ENCODE measurements at places on chromosomes 13 and 19. TPM values are rescaled to one million over a fixed set of nuclear protein-coding genes. Genes with fewer than 3 reads are reported as not detected.

Gene ZNF628
- total RNA-seq = 7.9 TPM

Gene LHB
- not detected for total RNA-seq

Gene TFDP1
- 103 TPM for total RNA-seq

Gene MBD3
- 49.0 TPM for total RNA-seq

Gene ACP5
- total RNA-seq = 0.15 TPM

Gene URAD
- total RNA-seq = not detected

Gene KIR3DL1
- total RNA-seq = not detected

Gene SHISA7
- total RNA-seq = not detected

Gene LHFPL6
- 6.5 TPM for total RNA-seq

Gene IRGC
- not detected for total RNA-seq

Gene CYP4F8
- total RNA-seq = not detected

Gene KLHL1
- not detected for total RNA-seq

Gene PSG3
- total RNA-seq = 0.09 TPM

Gene CBARP
- total RNA-seq = 2.9 TPM

Gene RHPN2
- total RNA-seq = 45.9 TPM

Gene ADAMTSL5
- total RNA-seq = 3.5 TPM

Gene LRRC8E
- 6.4 TPM for total RNA-seq

Gene GRAMD1A
- total RNA-seq = 147 TPM

Gene CHAF1A
- total RNA-seq = 20.6 TPM

Gene REEP6
- total RNA-seq = 3.9 TPM

Gene OR10H4
- not detected for total RNA-seq

Gene COX6B2
- 0.56 TPM for total RNA-seq

Gene CYP4F2
- total RNA-seq = 0.17 TPM

Gene SHFL
- total RNA-seq = 7.2 TPM

Gene TMEM86B
- 3.9 TPM for total RNA-seq

Gene CEACAM8
- not detected for total RNA-seq

Gene SCEL
- total RNA-seq = 0.84 TPM

Gene JUNB
- 128 TPM for total RNA-seq

Gene ATP4B
- total RNA-seq = not detected

Gene LSM7
- total RNA-seq = 123 TPM

Gene PGPEP1
- total RNA-seq = 2.5 TPM

Measured in A549 treated with Hydrocortisone at 1 μM for 4 hours (cell line).